HFF-Myc (cell line): ENCODE measurements at places on chromosomes 5 and 9.

GRCh38 chr9:114972510-114973136, 42.2 kb upstream of the TNFSF8 start:
- DNase-seq, result no peak

- no peak for DNase-seq
These were observed 41.9 kb upstream of the PLPP6 start for GRCh38 chr9:4620057-4620765.

DNA sequence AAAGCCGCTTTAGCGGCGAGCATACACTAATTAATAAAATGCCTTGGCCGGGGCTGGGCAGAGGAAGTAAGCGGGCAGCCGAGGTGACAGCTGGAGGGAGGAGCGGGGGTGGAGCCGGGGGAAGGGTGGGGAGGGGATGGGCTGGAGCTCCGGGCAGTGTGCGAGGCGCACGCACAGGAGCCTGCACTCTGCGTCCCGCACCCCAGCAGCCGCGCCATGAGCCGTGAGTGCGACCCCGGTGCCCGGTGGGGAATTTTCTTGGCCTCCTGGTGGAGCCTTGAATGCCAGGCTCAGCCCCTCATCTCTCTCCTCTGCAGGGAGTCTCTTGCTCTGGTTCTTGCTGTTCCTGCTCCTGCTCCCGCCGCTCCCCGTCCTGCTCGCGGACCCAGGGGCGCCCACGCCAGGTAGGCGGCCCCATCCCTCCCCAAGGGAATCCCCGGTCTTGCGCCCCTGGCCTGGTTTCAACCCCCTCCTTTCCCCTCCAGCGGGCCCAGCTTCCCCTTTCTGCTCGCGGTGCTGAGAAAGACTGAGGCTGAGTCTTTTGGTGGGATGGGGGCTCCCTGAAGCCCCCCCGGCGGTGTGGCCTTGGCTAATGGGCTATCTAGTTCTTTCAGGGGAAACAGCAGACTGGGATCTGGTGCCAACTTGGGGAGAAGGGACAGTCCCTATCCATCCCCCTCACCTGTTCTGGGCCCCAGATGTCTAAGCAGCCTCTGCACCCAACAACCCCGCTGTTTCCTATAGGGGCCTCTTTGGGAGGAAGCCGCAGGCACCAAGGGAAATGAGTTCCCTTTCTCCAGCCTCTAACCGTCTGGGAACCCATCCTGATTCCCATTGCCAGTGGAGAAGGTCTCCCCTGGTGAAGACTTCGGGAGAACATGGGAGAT, at the start of gene PTGS1:
PTGS1 (plus strand) TSS at position 156 of the 887 bp plus-strand sequence; CDS start at position 217, 61 bp downstream.
- no peak for DNase-seq

DNA sequence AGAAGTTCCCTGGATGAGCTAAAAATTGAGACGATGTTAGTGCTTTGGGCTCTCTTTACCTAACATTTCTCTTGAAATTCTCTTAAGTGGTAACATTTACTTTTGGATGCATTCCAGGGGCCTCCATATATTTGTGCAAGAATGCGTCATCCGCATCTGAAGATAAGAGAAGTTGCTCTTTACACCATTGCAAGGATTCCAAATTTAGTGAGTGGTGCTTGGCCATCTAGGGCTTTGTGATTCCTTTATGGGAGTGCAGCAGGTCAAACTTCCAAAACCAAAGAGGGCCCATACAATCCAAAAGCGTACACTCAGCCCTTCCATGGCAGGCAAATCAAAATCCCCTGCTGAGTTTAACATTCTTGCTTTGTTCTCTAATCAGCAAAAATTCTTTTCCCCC, 102.0 kb upstream of the DMAC1 start:
- no peak for DNase-seq

- DNase-seq, result peak; percentile 73
These were observed 3.8 kb downstream of the ARSI start for GRCh38 chr5:150298701-150299451.

GRCh38 chr9:17744786-17745185, 165.9 kb downstream of the SH3GL2 start:
- DNase-seq, result no peak

DNA sequence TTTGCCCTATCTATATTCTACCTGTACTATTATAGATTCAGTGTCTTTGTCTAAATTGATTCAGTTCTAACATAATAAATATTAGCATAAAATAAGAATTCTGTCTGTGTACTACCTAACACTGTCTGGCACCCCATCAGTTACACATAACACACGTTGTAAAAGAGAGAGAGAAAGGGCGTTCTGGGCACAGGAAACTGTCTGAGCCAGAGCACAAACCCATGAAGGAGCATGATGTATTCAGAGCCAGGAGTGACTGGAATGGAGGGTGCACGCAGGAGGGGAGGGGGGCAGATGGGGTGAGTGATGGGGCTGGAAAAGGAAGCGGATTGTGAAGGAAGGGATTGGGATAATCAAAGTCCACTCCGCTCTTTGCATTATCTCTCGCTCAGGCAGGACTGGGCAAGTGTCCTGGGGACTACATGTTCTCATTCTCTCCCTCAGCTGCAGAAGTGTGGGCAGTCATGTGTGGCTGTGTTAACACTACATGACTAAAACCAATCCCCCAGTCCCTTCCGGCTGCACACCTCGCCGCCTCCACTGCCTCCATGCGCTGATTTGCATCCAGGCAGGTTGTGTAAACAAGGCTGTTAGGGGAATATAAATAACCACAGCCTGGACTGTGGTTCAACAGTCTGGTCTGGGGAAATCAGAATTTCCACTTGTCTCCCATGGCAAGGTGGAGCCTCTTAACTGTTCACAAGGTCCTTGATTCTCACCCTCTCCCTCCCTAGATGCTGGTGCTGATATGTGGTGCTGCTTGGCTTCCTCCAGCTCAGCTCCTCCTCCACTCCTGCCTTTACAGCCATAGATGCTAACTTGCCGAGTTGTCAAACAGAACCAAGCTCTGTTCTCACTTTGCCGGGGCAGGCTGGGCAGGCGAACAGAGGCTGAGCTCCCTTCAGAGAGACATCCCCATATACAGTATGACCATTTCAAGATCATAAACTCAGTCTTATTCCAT, 367.5 kb upstream of the BRINP1 start:
- DNase-seq, result no peak

- DNase-seq, result no peak
These were observed 83.1 kb downstream of the COL27A1 start for GRCh38 chr9:114238472-114238871.

- no peak for DNase-seq
These were observed 54.5 kb upstream of the FST start for GRCh38 chr5:53425687-53426511.

- no peak for DNase-seq
These were observed 33.0 kb downstream of the ERGIC1 start for GRCh38 chr5:172866802-172867748.

GRCh38 chr9:130473566-130473965, 28.8 kb downstream of the ASS1 start:
- DNase-seq, result no peak

DNA sequence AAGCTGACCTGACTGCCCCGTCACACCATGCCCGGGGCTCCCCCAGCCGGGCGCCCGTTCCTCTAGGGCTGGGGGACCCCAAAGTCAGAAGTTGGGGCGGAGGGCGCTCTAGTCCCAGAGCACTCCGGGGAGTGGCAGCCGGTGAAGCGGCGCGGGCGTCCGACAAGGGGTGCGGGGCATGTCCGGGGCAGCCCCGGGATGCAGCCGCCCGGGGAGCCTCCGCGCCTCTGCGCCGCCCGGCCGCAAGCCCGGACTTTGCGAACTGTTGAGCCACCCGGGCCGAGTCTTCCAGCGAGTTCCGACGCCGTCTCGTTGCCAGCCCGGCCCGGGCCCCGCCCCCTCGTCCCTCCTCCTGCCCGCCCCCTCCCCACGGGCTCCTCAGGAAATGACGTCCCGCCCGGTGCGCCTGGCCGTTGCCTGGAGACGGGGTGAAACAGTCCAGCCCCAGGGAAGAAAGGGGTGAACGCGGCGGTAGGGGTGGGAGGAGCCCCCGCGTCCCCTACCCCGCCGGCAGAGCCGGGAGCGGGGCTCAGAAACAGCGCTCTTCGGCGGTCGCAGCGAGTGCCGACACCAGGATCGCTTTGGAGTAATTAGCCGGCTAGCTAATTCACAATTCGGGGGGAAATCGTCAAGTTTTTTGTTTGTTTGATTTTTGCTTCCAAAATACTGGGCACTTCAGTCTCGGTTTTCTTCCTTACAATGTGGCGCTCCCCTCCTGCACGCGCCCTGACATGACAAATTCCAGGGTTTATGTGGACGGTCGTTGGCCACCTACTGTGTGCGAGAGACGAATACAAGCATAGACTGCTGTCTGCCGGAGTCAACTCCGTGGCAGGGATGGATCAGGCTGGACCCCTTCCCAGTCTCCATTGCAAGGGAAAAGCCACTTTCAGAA, at the start of gene WHRN:
WHRN (minus strand) TSS at position 287 of the 895 bp plus-strand sequence. CDS start 672 bp downstream, outside the sequence.
- peak; percentile 54 for DNase-seq

GRCh38 chr5:174335682-174336364, 290.3 kb downstream of the NSG2 start:
- no peak for DNase-seq

GRCh38 chr9:32864971-32865370, 81.6 kb downstream of the TMEM215 start:
- no peak for DNase-seq

DNA sequence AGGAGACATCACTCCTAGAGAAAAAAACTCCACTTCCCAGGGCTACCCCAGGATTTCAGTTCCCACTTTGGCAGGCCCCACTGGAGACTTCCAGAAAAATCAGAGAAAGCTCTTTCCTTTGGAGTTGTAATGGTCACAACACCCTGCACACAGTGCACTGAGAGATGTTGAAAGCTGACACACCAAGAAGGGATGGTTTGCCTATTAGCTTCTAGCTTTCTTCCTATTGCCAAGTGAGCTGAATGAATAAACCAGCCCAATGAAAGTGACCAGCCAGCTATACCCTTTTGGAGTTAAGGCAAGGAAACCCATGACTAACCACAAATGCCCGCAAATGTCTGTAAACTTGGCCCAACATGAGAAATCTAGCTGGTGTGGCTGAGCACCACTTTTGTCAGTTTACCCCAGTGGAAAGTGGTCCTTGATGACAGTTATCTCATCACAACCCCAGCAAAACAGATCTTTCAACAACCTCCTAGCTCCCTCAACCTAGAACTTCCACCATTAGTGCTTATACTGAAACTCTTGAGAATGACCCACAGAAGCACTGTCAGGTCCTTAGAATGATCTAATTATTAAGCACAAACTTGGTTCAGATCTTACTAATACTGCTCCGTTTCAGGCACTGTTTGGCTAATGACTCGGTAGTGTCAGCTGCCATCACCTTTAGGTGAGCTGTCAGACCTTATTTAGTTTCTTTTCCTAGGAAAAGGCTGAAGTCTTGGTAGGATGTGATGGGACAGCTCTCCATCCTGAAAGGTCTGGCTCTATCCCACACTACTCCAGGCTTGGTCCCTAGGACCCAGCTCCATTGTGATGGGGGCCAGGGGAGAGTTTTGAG, 11.2 kb downstream of the IRF1 start:
- no peak for DNase-seq

DNA sequence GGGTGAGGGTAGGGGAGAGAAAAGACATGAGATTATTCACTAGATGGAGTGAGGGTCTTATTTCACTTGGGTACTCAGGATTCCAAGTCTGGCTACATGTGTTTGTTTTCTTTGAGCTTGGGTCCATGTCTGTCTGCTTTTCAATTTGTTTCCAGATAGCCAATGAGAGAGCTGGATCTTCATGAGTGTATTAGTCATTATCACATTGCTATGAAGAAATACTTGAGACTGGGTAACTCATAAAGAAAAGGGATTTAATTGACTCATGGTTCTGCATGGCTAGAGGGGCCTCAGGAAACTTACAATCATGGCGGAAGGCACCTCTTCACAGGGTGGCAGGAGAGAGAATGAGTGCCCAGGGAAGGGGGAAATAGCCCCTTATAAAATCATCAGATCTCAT, 196.8 kb upstream of the TRIM32 start:
- no peak for DNase-seq

GRCh38 chr9:9523476-9524139, 1089.2 kb downstream of the PTPRD start:
- no peak for DNase-seq

- peak; percentile 75 for DNase-seq
These were observed 42.8 kb upstream of the PDE8B start for GRCh38 chr5:77167695-77168121.

- no peak for DNase-seq
These were observed 87.5 kb downstream of the GLDC start for GRCh38 chr9:6557883-6558616.

- DNase-seq, result no peak
These were observed 83.4 kb downstream of the PHF2 start for GRCh38 chr9:93659837-93660177.

GRCh38 chr9:81861644-81862043, 66.6 kb upstream of the SPATA31D4 start:
- DNase-seq, result no peak

DNA sequence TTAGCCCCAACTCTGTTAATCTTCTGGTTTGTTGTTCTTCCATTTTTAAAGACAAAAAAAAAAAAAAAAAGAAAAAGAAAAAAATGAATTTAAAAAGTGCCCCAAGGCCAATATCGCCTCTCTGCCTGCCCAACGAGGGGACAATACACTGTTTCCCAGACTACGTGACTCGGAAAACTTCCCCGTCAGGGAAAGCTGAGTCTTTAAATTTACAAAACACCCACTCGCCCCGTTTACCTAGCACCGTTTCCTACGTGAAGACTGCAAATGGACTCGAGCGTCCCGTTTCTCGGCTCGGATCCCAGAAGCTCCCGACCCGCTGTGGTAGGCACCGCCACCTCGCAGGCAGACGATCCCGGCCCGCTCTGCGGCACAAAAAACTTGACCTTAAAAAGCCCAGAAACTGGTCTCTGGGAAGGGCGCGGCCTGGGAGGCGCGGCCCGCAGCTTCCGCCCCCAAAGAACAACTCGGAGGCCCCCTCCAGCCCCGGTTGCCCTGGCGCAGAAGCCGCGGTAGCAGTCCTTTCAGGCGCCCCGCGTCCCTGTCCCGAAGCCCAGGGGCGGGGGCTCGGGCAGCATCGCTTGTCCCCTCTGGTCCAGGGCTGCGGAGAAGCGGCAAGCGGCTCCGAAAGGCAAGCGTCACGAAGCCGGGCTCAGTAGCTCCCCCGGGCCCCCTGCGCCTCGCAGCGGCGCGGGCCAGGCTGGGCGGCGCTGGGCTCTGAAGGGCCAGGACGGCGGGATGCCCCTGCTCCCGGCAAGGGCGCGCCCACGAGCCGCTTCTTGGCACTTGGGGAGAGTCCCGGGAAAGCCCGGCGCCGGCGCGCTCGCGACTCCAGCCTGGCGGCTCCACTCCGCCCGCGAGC, at the start of gene GCNT4:
GCNT4 (minus strand) TSS at position 367 of the 862 bp plus-strand sequence. CDS start 22,521 bp downstream, outside the sequence.
- no peak for DNase-seq

- no peak for DNase-seq
These were observed 25.1 kb downstream of the PAPPA start for GRCh38 chr9:116178481-116179211.

DNA sequence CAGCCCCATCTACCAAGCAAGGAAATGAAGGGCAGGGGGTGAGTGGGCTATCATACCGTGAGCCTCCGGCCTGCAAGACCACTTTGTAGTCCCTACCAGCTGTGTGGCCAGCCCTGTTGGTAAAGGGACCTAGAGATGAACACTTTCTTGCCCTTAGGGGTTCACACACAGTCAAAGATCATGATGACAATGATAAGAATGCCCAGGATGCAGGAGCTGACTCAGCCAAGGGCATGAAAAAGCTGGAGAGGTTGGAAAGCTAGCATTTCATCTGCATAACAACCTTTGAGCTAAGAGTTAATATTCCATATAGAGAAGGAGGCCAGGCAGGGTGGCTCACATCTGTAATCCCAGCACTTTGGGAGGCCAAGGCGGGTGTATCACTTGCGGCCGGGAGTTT, 19.2 kb upstream of the FGFR4 start:
- no peak for DNase-seq

GRCh38 chr9:22446950-22447617, 460 bp downstream of the DMRTA1 start:
- no peak for DNase-seq
